ENCODE measurements at places on chromosomes 4 and X.

DNA sequence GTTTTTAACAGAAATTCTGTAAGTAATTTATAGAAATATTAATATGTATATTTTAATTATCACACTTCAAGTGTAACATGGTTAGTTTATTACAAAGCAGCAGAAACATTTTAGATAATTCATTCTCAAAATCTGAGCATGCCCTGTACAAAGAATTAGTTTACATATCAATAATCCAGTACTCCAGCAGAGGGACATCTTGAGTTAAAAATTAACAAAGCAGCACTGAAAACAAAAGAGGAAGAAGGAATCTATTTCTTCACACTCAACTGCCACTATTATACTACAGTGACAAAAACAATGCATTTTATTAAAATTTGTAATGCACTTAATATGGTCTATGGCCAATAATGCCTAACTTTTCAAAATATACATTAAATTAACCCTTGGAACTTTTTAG, 179.1 kb upstream of the KLHL4 start:
- no peaks in the 10 kb centered on the region for H3K27me3 ChIP-seq
- H3K4me3 ChIP-seq = no peak overlapping the region
- H3K27ac ChIP-seq = no peak overlapping the region

- H3K36me3 ChIP-seq = no peaks in the 10 kb centered on the region
- H3K27ac ChIP-seq = no peak overlapping the region
- DNase-seq = no peak
- no peaks in the 10 kb centered on the region for H3K4me1 ChIP-seq
Observed at GRCh38 chr4:56183344-56183959, 203.8 kb downstream of the AASDH start.

- no peak for DNase-seq
- H3K27me3 ChIP-seq = no peaks in the 10 kb centered on the region
Observed at GRCh38 chr4:132593717-132594400, 555.2 kb upstream of the PCDH10 start.

GRCh38 chr4:31923634-31924033, 1203.5 kb downstream of the PCDH7 start:
- DNase-seq = no peak
- H3K36me3 ChIP-seq = no peaks in the 10 kb centered on the region
- no peaks in the 10 kb centered on the region for H3K27me3 ChIP-seq
- no peak overlapping the region for H3K27ac ChIP-seq

DNA sequence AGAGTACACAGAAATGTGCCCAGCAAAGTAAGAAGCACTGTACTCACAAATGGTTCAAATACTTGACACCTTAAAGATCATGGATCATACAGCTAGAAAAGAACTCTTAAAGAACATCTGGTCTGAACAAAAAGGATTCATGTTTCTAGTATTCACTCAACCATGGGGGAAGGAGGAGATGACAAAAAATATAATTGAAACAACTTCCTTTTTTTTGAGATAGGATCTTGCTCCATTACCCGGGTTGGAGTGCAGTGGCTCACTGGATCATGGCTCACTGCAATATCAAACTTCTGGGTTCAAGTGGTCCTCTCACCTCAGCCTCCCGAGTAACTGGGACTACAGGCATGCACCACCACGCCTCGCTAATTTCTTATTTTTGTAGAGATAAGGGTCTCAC, 6.0 kb downstream of the DHX15 start:
- no peak overlapping the region for H3K27ac ChIP-seq
- no peaks in the 10 kb centered on the region for H3K27me3 ChIP-seq
- H3K4me1 ChIP-seq = no peaks in the 10 kb centered on the region
- no peak overlapping the region for H3K4me3 ChIP-seq
- DNase-seq = no peak

DNA sequence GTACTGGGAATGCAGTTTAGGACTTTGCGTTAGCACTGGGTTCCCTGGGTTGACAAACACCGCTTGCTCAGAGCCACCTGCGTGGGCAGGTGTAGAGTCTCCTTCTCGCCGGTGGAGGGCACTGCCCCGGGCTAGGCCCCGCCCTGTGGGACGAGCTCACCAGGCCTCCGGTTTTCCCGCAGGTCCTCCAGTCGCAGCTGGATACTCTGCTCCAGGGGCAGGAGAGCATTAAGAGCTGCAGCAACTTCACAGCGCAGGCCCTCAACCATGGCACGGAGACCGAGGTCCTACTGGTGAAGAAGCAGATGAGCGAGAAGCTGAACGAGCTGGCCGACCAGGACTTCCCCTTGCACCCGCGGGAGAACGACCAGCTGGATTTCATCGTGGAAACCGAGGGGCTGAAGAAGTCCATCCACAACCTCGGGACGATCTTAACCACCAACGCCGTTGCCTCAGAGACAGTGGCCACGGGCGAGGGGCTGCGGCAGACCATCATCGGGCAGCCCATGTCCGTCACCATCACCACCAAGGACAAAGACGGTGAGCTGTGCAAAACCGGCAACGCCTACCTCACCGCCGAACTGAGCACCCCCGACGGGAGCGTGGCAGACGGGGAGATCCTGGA, 49.2 kb upstream of the MND1 start:
- no peak for DNase-seq
- no peak overlapping the region for H3K4me3 ChIP-seq
- H3K36me3 ChIP-seq = no peaks in the 10 kb centered on the region
- H3K27me3 ChIP-seq = no peaks in the 10 kb centered on the region

DNA sequence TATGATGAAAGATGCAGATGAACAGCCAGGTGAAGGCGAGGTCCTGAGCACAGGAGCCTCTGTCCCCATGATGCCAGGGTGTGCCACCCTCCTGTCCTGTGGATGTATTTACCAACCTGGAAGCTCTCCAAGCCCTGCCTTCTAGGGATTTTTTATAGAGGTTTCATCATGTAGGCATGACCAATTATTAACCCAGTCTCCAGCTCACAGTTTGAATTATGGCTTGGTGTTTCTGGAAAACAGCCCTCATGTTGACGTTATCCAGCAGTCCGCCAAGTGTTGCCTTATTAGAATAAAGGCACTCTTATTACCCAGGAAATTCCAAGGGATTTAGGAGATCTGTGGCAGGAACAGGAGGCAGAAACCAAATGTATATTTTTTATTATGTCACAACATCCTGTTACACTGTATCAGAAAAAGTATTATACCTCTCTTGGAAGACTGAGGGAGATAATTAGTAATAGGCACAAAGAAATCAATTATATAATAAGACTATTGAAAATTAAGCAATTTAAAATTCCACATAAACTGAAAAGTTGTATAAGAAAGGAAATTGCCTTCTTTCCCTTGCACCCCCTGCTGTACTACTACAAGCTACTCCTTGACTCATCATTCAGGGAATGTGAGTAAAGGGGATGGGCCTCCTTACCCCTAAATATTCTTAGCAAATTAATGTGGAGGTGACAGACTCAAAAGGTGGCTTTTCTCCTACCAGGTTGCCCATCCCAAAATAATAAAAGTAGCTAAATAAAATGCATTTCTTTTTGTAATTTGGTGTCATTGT, 129.6 kb downstream of the ZNF330 start:
- peak; percentile 68 for DNase-seq
- H3K27ac ChIP-seq = no peak overlapping the region
- H3K27me3 ChIP-seq = no peaks in the 10 kb centered on the region
- no peaks in the 10 kb centered on the region for H3K4me1 ChIP-seq
- H3K36me3 ChIP-seq = no peaks in the 10 kb centered on the region

DNA sequence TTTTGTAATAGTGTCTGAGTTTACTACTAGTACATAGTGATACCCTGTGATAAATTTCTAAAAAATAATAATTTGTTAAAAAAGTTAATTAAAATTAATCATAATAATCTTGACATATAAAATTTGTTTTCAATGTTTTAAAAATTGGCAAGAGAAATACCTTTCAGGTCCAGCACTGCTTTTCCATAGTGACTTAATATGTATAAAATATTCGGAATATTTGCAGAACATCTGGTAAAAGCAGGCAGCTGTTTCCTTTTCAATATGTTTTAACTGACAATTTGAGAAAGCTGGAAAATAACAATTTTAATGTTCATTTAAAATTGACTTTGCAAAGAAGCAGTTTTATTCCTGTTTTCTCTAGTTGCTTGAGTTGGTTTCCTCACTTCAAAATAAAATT, 17.6 kb upstream of the GK2 start:
- H3K4me1 ChIP-seq = no peaks in the 10 kb centered on the region
- no peaks in the 10 kb centered on the region for H3K27me3 ChIP-seq
- DNase-seq = no peak
- no peak overlapping the region for H3K27ac ChIP-seq
- no peaks in the 10 kb centered on the region for H3K36me3 ChIP-seq

GRCh38 chr4:11194431-11194830, 234.3 kb downstream of the HS3ST1 start:
- no peaks in the 10 kb centered on the region for H3K27me3 ChIP-seq
- no peaks in the 10 kb centered on the region for H3K4me1 ChIP-seq
- no peak overlapping the region for H3K4me3 ChIP-seq
- H3K27ac ChIP-seq = no peak overlapping the region
- no peaks in the 10 kb centered on the region for H3K36me3 ChIP-seq

- H3K36me3 ChIP-seq = no peaks in the 10 kb centered on the region
- DNase-seq = no peak
- no peaks in the 10 kb centered on the region for H3K27me3 ChIP-seq
- H3K4me3 ChIP-seq = no peak overlapping the region
- H3K27ac ChIP-seq = no peak overlapping the region
- H3K4me1 ChIP-seq = no peaks in the 10 kb centered on the region
Observed at GRCh38 chr4:168309781-168310180, 8.8 kb downstream of the DDX60 start.

DNA sequence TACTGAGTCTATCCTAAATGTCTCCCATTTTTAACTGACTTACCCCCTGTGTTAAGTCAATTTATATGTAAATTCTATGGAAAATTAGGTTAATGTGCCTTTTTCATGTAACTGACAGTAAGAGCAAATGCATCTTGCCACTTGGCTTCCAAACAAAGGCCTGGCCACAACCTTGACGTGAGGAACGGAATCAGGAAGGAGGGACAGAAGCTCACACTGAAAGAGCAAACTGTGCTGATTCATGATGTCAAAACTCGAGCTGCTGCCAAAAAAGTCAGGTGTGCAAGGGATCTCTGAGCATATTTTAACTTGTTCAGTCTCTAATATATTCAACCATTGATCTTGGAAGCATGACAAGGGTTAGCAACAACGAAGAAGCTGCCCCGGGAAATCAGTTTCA, 35.8 kb downstream of the GPM6A start:
- DNase-seq = no peak
- no peak overlapping the region for H3K4me3 ChIP-seq
- no peaks in the 10 kb centered on the region for H3K36me3 ChIP-seq
- H3K4me1 ChIP-seq = no peaks in the 10 kb centered on the region
- no peaks in the 10 kb centered on the region for H3K27me3 ChIP-seq

GRCh38 chrX:19990556-19991349, at the start of gene BCLAF3:
TSS of gene BCLAF3 (minus strand) at chrX:19991061. CDS start at chrX:19970264, 20,797 bp downstream.
- no peaks in the 10 kb centered on the region for H3K27me3 ChIP-seq
- peak; percentile 81 for DNase-seq
- H3K4me3 ChIP-seq = peak within 1 kb of the TSS; percentile 58
- peak within 1 kb of the TSS; percentile 78 for H3K27ac ChIP-seq

GRCh38 chr4:137956256-137956655, 285.9 kb downstream of the SLC7A11 start:
- no peaks in the 10 kb centered on the region for H3K36me3 ChIP-seq
- H3K4me3 ChIP-seq = no peak overlapping the region
- H3K27ac ChIP-seq = no peak overlapping the region

- H3K4me3 ChIP-seq = no peak overlapping the region
- no peaks in the 10 kb centered on the region for H3K4me1 ChIP-seq
- no peak for DNase-seq
Observed at GRCh38 chrX:68718443-68718820, 71.0 kb downstream of the STARD8 start.

DNA sequence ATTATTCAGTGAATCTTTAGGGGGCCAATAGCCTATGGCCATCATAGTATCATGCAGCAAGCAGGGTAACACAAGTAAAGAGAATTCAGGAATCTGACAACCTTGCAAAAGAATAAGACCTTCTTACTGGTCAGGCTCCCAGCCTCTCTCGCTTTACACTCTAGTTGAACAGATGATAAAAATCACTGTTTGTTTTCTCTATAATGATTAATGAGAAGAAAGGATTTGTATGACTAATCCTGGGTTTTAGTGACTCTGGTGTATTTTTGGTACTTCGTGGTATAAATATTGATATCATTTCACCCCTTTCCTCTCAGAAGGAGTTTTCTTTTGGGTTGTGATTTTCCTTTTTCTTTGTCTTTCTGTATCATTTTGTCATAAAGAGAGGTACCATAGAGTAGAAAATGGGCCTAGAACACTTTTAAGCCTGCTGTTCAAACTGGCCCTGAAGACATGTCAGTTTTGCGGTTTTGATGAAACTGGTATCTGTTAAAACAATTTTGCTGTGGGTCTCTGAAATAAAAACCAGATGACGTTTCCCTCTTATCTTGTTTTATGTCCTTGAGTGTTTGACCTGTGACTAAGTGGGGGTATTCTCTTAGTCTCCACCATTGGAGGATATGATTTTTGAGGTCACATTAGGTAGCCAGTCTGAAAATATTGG, 294.9 kb upstream of the TBX22 start:
- no peaks in the 10 kb centered on the region for H3K27me3 ChIP-seq
- H3K4me3 ChIP-seq = no peak overlapping the region
- H3K4me1 ChIP-seq = no peaks in the 10 kb centered on the region
- no peak for DNase-seq

GRCh38 chr4:1296324-1297022, 6.8 kb downstream of the MAEA start:
- no peaks in the 10 kb centered on the region for H3K4me1 ChIP-seq
- no peak for DNase-seq
- H3K27ac ChIP-seq = no peak overlapping the region

DNA sequence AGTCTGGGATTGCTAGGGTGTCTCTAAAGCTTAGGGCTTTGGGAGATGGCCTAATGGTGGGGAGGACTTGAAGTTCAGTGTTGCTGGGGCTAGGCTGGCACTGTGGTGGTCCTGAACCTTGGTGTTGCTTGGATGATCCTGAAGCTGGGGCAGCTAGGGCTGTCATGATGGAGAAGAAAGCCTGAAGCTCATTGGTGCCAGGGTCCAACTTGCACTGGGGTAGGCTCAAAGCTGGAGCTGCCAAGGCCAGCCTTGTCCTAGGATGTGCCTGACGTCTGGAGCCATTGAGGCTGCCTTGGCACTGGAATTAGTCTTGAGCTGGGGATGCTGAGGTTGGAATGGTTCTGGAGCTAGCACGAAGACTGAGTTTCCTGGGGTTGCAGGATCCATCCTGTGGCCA, 61.0 kb upstream of the NLRP2B start:
- no peak overlapping the region for H3K4me3 ChIP-seq
- no peaks in the 10 kb centered on the region for H3K4me1 ChIP-seq
- H3K36me3 ChIP-seq = no peaks in the 10 kb centered on the region
- no peak for DNase-seq

DNA sequence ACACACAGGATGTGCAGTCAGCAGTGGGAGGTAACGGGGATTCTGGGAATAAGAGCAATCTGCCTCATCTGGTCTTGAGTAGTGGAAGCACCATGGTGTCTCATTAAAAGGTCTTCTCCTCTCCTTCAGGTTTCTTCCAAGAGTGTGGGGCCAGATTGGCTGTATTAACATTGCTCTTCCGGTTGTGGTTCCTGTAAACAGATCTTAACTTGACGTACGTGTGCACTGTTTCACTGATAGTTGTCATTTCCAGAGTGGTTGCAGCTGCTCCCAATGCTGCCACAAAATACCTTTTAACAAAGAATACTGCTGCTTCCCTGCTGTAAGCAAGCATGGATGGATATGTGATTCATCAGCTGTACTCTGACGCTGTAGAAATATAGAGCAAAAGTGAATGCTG, 1443.4 kb upstream of the TENM3 start:
- H3K27me3 ChIP-seq = no peaks in the 10 kb centered on the region
- H3K36me3 ChIP-seq = no peaks in the 10 kb centered on the region
- no peaks in the 10 kb centered on the region for H3K4me1 ChIP-seq
- no peak overlapping the region for H3K4me3 ChIP-seq

Measured in prostate gland (tissue), 2 donors.